ENCODE measurements at places on chromosomes 7 and 10. TPM values are rescaled to one million over a fixed set of nuclear protein-coding genes. Genes with fewer than 3 reads are reported as not detected.

IDE gene
- 20.7 TPM for total RNA-seq

UNCX gene
- not detected for total RNA-seq

CPA2 gene
- total RNA-seq, result 0.23 TPM

SRRM3 gene
- not detected for total RNA-seq

DNA sequence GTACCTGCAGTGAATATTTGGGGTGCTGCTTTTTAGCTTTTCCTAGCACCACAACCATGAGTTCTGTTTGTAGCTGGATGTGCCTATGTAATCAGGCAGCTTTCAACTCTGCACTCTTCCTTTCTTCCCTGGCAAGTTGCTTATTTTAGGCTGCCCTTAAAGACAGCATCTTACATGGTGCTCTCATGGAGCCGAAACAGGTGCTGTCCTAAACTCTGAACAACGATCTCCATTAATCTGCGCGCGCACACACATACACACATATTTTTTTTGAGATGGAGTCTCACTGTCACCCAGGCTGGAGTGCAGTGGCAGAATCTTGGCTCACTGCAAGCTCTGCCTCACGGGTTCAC, 9.1 kb downstream of the RPS24 start:
- DNase-seq, result no peak

- no peak for DNase-seq
Measured at GRCh38 chr7:47501406-47501805, 80.5 kb downstream of the TNS3 start.

GRCh38 chr7:151081170-151082101, 827 bp upstream of the FASTK start:
- no peak for DNase-seq

DNA sequence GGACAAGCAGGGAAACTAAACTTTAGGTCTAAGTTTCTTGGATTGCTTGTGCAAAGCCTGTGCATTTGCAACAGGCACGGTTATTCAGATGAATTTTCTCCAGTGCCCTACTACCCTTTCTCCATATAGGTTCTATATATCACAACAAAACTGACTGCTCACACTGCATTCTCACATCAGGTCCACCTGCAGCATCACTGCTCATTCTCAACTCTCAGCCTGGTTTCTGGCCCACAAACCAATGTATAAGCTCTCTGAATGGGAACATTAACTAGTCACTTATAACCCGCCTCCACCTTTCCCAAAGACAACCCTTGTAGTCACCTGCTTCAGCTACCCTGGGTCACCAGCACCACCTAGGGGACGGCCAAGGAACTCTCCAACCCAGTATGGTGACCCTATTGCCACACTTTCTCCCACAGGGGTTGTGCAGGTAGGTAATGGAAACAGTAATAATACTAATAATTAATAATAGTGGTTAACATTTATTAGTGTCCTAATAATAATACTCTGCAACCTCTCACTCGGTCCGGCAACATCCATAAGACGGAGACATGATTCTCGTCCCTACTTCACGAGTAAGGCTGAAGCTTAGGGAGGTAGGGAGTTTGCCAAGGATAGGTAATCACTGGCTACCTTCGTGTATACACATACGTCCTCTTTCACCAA, 97.3 kb downstream of the CLEC2L start:
- DNase-seq, result no peak
